ENCODE measurements at places on chromosomes 13 and 19.

GRCh38 chr13:22517544-22517943 is 663.2 kb upstream of the SGCG start:
- DNase-seq: no peak

- peak; percentile 70 for DNase-seq
Measured at GRCh38 chr19:3518255-3518654, 12.1 kb downstream of the FZR1 start.

DNA sequence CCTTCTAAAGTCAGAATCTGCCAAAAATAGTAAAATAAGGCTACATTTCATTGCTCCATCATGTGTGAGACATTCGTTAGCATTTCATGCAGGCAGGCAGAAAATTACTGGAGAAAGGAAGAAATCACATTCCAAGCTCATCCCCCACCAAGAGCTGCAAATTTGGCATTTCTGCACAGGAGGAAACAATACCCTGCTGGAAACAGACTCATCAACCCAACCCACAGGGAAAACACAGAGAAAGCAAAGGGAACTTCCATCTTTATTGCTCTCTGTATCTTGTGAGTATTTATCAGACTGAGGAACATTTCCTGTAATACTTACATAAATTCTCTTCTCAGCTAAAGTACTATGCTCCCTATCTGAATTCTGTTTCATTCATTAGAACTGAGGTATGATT is 95.7 kb downstream of the KCTD12 start:
- DNase-seq: no peak

DNA sequence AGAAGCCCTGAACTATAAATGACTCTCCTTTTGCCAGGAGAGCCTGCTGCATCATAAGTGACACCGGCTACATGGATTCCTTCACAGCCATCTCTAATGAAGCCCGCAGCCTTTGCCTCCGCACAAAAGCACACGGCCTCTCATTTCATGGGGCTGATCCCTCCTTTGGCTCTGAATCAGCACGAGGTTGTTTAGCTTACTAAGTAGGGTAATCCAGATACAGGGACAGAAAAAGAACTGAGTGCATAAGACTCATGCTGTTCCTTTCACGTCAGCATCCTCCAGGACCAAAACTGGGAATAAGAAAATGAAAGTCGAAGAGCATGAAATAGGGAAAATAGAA is 136.3 kb downstream of the DCT start:
- no peak for DNase-seq

DNA sequence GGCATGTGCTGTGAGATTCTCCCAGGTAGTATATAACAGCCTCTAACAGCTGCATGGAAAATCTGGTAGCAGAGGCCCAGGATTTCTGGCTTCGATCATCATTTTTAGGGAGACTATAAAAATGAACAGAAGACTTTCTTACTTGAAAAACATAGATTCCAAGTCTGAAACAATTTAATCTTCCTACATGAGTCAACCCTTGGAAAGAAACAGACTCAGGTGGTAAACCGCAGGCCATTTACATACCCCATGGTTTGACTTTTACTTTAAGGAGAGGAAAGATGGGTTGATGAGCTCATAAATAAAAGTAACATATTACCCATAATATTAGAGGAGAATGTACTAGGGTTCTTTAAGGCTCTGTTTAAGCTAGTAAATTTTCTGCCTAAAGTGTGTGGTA is 121.6 kb downstream of the CYSLTR2 start:
- DNase-seq: no peak

- no peak for DNase-seq
Measured at GRCh38 chr13:46031581-46032263, 20.8 kb downstream of the ZC3H13 start.

DNA sequence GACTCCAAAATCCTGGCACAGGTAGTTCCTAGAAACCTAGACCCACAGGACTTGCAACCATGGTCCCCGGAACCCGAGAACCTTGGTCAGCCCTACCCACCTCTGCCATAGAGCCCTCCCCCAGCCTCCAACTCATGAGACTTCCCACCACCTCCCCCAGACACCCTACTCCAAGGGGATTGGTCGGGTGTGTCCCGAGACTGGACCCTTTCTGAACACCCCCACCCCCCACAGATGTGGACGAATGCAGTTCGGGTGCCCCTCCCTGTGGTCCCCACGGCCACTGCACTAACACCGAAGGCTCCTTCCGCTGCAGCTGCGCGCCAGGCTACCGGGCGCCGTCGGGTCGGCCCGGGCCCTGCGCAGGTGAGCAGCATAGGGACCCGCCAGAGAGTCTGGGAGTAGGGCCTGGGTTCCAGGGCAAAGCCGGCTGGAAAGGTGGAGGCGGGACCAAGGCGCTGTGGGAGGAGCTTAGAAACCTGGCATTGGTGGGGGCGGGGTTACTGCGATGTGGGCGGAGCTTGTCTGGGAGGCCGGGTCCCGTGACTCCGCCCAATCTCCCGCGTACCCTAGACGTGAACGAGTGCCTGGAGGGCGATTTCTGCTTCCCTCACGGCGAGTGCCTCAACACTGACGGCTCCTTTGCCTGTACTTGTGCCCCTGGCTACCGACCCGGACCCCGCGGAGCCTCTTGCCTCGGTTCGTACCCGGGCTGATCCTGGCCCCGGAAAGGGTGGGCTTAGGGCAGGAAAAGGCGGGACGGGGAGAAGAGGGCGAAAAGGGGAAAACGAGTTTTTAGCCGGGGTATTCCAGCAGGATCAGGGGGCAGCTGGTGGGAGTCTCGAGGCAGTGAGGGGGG is 11.9 kb downstream of the LTBP4 start:
- DNase-seq: peak; percentile 82

DNA sequence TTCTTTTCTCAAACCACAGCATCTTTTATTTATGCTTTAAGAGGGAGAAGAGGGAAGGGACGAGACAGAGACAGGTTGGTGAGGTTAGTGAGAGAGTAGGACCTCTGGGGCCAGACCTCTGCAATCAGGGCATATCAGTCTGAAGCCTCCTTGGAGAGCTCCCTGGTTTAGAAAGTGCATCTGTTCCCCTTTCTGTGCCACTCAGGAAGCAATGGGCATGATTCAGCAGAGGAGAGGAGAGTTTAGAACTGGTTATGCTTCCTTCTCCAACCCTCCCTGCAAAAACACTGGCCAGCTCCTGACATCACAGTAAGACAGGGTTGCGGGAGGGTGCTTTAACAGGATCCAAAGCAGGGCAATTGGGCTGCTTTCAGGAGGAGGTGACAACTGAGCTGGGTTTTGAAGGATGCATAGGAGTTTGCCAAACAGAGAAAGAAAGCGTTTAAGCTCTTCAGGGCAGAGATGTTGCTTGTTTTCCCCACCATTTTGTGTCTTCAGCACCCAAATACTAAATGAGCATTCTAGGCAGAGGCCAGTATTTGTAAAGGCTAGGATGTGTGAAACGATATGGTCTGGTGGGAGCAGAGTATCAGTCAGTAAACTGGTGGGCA is 33.1 kb downstream of the CERS4 start:
- DNase-seq: no peak

- no peak for DNase-seq
Measured at GRCh38 chr19:8705742-8706141, 7.1 kb upstream of the ACTL9 start.

DNA sequence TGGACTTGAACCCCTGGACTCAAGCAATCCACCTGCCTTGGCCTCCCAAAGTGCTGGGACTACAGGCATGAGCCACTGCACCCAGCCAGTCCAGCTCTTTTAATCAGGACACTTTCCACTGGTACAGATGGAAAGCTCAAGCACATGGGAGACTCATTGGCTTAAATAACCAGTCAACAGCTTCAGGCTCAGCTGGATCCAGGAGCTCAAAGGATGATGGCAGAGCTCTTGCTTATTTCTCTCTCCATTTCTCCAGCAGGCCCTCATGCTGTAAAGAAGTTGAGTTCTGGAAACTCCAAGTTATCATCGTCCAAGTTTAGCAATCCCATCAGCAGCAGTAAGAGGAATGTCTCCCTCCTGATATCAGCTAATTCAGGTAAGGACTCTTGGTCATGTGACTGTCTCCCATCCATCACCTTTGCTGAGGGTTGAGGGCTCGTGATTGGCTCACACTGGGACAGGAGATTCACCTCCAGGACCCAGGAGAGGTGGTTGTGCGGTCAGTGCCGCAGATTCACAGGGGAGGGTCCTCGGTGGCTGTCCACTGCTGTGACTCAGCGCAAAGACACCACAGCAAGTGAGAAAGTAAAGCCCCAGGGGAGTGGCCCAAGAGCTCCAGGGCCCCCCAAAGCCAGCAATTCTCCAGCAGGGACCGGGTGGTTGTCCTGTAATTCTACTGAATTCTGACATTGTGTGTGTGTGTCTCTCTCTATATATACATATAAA is 5.1 kb downstream of the CCL25 start:
- no peak for DNase-seq

DNA sequence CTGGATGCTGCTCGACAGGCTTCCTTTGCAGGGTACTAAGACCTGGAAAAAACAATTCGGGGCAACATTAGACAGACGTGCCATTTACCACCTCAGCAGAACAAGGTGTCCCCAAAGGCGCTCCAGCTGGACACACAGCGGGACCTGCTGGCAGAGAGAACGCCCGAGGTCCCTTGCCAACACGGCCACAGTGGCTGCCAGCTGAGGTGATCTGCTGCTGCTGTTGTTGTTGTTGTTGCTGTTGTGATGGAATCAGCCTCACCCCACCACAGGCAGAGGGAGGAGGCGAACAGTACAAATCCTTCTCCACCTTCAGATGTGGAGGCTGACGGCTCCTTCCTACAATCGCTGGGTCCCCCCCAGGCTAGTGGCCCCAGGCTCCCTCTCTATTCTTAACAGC is 25.2 kb downstream of the ANKRD27 start:
- no peak for DNase-seq

GRCh38 chr13:41864658-41865057 is 96.3 kb downstream of the VWA8 start:
- no peak for DNase-seq

GRCh38 chr13:38753878-38754277 is 67.0 kb downstream of the FREM2 start:
- peak; percentile 18 for DNase-seq

- DNase-seq: no peak
Measured at GRCh38 chr13:51590971-51591627, 6.8 kb downstream of the WDFY2 start.

DNA sequence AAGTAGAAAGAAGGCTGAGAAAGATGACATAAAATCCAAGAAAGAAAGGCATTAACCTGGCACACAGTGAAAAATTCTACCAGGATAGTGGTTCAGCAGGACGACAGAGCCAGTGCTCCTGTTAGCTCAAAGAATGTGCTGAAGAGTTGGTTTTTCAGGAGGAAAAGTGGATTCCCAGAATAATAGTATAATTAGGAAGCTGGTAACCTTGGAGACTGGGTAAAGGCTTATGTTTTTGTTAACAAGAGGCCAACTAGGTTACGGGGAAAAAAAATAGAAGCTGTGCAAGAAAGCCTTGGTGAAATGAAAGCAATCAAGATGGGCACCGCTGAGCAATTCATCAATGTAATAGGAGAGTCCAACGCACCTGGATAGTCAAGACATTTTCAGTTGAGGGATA is 54.7 kb downstream of the SLC15A1 start:
- no peak for DNase-seq

DNA sequence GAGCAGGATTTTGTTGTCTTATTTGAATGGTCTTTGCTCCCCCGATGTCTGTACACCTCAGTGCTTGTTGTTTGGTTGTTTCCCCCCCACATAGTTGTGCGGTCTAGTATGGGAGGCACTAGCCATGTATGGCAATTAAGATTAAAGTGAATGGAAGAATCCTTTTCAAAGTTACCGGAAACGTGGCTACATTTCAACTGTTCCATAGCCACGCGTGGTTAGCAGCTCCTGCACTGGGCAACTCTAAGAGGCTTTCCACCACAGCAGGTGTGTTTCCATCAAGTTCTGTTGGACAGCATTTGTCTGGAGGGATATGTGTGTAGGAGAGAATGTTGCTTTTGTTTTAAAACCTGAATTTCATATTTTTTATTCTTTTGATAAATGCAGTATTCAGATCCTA is 247.3 kb downstream of the GGACT start:
- no peak for DNase-seq

DNA sequence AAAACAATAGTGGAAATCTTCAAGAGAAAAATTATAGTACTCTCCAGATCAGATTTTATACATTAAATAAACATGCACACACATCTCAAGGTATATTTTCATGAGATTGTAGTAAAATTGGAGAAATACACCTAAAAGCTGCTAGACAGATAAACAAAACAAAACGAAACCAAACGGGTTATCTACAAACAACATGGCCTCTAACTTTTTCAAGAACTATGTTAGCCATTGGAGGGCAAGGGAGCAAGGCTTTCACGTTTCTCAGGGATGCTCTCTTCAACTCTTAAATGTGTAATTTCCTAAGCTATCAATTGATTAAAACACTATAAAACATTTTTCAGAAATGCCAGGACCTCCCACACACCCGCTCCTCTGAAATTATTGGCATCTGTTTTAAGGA is 1262.4 kb upstream of the PCDH20 start:
- no peak for DNase-seq

DNA sequence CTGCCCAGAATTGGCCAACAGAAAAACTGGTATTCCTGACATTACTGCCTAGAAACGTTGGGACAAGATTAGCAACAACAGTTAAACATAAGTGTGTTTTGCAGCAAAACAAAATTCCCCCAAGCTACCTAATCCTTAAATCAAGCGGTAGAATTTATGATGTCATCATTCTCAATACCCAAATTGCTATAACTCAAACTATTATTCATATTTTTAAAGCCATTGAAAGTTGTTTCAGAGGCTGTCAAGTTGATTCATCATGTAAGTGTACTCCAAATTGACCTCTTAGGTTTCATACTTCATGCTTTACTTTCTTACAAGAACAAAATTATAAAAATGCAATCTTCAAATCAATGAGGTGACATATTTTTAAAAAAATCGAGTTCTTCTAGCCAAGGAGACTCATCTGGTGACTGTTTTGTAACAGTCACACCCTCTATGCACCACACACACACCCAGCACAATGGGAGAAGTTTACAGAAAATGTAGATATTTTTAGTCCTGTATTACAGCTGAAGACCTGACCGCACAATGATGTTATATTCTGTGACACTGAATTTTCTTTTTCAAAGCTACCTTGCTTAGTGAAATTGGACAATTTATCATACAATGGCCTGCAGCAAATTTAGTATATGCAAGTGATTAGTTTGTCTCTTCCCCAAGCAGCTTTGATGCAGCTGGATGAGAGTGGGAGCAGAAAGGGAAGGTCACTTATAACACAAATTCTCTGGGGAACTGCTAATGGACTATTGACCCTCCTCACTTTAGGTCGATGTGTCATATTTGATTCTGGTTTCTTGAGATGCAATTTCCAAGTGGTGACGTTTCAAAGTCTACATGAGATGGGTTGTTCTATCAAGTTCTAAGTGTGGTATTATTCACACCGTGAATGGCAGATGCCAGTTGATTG is 345.3 kb upstream of the OBI1 start:
- DNase-seq: no peak

GRCh38 chr13:29227576-29227975 is 367.9 kb downstream of the SLC7A1 start:
- DNase-seq: no peak

GRCh38 chr19:48728911-48729664 is 9.6 kb upstream of the MAMSTR start:
- no peak for DNase-seq

GRCh38 chr19:7772752-7773291 is 9.8 kb downstream of the CLEC4M start:
- DNase-seq: no peak
